HCEC 1CT (cell line): ENCODE measurements at places on chromosomes 7 and 10.

DNA sequence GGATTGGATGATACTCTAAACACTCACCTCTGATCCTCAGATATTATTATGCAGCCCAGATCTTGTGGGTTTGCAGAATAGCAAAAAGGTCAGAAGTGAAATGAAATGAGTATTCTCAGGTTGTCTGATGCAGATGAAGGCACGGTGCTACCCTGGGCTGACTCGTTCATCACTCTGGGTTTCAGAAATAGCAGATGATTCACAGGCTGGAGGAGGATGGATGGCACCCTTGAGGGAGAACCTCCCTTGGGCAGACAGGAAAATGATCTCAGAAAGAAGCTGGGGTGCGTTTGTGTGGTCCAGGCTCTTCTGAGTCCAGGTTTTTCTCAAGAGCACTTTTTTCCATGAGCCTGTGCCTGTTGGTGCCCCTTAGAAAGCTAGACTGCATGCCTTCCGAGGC lies 515.8 kb upstream of the MKI67 start:
- DNase-seq = no peak

DNA sequence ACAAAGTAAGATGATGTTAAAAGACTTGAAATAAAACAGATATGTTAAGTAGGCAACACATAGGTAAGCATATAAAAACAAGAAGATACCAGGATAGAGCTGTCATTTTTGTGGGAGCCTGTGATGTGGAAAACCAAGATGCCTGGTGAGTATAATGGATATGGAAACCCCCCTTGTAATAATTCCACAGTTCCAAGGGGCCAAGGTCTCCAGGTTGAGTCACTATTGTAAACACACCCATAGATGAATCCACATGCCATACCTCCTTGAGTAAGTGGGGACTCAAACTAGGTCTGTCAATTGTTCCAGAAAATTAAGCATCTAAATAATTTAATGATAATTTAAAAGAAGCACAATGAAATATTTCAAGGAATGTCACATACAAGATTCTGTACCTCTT lies 15.9 kb downstream of the CAV1 start:
- no peak for DNase-seq

- peak; percentile 71 for DNase-seq
Measured at GRCh38 chr7:102272075-102272916, 14.4 kb upstream of the SH2B2 start.

DNA sequence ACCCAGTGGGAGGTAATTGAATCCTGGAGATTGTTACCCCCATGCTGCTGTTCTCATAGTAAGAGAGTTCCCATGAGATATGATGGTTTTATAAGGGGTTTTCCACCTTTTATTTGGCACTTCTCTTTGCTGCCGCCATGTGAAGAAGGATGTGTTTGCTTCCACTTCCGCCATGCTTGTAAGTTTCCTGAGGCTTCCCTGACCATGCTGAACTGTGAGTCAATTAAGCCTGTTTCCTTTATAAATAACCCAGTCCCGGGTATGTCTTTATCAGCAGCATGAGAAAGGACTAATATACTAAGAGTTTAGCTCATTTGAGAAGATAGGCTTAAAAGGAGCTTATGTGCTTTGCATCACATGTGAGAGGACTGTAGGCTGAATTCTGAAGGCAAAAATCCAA lies 29.3 kb downstream of the TMEM248 start:
- no peak for DNase-seq
